HCEC 1CT (cell line): ENCODE measurements at places on chromosomes 7 and 10.

- no peak for DNase-seq
These were observed 6.8 kb upstream of the IFIT1B start for GRCh38 chr10:89371079-89371478.

DNA sequence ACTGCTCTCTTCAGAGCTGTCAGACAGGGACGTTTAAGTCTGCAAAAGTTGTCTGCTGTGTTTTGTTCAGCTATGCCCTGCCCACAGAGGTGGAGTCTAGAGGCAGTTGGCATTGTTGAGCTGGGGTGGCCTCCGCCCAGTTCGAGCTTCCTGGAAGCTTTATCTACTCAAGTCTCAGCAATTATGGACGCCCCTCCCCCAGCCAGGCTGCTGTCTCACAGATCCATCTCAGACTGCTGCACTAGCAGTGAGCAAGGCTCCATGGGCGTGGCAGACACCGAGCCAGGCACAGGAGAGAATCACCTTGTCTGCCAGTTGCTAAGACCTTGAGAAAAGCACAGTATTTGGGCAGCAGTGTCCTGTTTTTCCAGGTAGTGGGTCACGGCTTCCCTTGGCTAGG is 98.1 kb downstream of the SDHAF3 start:
- DNase-seq, result no peak

GRCh38 chr7:54987772-54988171 is 31.0 kb upstream of the EGFR start:
- no peak for DNase-seq

GRCh38 chr7:156667110-156667426 is 26.5 kb downstream of the RNF32 start:
- no peak for DNase-seq

- no peak for DNase-seq
These were observed 509.0 kb downstream of the GATA3 start for GRCh38 chr10:8563478-8563877.

DNA sequence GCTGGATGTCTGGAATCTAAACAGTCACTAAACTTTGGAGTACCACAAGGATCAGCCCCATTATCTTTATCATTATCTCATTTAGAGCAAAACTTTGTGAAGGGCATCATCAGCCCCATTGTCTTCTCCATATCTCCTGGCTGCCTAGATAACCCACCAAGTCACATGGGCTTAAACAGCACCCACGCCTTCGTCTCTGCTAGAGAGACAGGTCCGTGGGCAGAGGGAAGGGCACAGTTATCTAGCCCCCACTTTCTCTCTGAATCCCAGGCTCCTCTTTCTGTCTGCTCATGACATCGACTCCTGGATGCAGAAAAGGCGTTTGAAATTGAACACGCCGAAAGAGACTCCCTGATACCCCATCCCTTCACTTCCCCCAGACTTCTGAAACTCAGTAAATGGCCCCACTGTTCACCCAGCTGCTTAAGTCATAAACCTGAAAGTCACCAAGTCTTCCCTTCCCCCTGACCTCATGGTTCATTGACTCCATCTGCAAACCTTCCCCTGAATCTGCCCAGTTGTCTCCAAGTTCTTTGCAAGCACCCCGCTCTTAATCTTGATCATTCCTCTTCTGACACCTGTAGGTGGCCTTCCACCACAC is 20.9 kb upstream of the PARD3 start:
- no peak for DNase-seq

GRCh38 chr7:47609803-47610452 is 28.0 kb upstream of the TNS3 start:
- DNase-seq, result peak; percentile 58
